ENCODE measurements at places on chromosomes 2 and 18.

DNA sequence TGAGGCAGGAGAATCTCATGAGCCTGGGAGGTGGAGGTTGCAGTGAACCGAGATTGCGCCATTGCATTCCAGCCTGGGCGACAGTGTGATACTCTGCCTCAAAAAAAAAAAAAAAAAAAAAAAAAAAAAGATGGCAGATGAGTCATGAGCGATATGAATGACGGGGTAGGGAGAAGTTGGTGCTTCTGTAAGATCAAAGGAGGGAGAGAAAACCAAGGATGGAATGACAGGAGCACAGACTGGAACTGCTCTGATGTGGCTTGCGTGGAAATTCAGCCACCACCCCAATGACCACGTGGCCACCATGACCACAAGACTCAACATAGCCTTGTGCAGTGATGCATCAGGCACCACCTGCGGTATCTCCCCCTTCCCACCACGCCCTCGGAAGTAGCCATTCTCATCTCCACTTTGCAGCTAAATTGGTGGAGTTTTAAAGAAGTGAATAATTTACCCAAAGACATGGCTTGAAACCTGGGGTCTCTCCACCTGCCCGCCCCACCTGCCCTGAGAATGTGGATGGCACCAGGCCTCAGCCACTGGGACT, 96.0 kb downstream of the ACKR3 start:
- no peak for DNase-seq

- no peak for DNase-seq
These were observed 1267.8 kb downstream of the SUCLG1 start for GRCh38 chr2:83191316-83191715.

DNA sequence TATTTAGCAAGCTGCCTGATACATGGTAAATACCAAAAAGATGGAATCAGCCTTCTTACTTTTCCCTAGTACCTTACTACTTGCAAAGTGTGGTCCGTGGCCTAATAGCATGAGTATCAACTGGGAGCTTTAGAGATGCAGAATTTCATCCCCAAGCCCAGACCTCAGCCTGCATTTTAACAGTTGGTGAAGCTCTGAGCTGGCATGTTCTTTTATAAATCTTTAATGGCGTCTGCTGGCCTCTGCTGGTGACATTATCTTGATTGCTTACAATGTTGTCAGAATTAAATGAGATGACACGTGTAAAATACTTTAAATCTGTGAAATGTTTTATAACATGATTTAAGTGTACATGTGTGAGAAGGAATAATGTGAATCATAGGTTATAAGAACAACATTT, 115.1 kb upstream of the NOSTRIN start:
- DNase-seq, result no peak

- no peak for DNase-seq
These were observed 94.9 kb downstream of the NFATC1 start for GRCh38 chr18:79490626-79491041.

- DNase-seq, result no peak
These were observed 32.3 kb downstream of the BABAM2 start for GRCh38 chr2:27922842-27923241.

- DNase-seq, result no peak
These were observed 42.3 kb downstream of the RPRD1A start for GRCh38 chr18:36025025-36025424.

DNA sequence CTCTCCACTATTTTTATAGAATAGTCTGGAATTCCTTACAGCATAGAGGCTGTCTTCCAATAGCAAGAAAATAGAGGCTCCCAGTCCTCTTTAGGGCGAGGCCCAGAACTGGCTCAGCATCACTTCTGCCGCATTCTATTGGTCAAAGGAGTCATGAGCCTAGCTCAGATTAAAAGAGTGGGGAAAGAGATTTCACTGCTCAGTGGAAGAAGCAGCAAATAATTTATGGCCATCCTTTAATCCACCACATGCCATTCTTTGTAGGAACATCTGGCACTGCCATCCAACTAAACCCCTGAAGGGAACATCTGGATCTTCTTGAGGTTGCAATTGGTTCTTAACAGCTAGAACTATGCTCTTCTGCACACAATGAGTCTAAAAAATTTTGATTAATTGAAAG, 43.4 kb upstream of the NEUROD1 start:
- no peak for DNase-seq

- no peak for DNase-seq
These were observed 48.3 kb upstream of the PLA2R1 start for GRCh38 chr2:160110674-160111239.

GRCh38 chr18:80198994-80199748, 48.1 kb downstream of the PARD6G start:
- no peak for DNase-seq

DNA sequence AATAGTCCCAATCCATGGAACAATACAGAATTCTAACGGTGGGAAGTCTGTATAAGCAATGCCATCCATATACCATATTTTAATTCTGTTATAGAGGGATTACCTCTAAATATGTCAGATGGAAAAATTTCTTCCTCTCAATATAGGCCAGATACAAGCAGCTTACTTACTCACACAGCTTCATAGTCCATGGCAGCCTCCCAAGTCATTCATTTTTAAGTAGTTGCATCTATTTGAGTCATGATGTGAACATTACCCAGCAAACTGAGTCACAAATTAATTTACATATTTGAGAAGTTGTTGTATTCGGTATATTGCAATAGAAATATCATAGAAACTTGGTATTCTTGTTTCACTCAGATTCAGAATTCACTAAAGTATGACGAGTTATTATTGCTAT, 20.3 kb downstream of the TBR1 start:
- no peak for DNase-seq

- DNase-seq, result no peak
These were observed 62.9 kb upstream of the FAM110C start for GRCh38 chr2:108920-109809.

DNA sequence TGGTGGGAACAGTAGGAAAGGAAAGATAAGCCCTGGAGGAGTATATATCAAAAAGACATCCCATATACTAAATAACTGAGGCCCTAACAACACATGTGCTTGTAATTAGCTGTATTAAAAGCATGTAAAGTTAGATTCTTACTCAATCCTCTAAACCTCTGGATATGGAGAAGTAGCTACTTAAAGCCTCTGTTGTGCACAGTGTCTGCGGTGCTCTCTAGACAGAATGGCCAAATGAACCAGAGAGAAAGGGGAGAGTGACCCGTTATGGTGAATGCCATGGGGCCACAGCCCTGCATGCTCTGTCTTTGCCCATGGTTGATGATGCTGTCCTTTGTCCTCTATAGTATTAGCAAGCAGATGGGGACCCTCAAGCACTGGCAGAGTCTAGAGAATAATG, 104.4 kb upstream of the SLC8A1 start:
- DNase-seq, result no peak

- no peak for DNase-seq
These were observed 1636.9 kb upstream of the SLC39A10 start for GRCh38 chr2:194020155-194020554.

- DNase-seq, result no peak
These were observed 125.1 kb upstream of the MAP3K20 start for GRCh38 chr2:172950565-172950964.

DNA sequence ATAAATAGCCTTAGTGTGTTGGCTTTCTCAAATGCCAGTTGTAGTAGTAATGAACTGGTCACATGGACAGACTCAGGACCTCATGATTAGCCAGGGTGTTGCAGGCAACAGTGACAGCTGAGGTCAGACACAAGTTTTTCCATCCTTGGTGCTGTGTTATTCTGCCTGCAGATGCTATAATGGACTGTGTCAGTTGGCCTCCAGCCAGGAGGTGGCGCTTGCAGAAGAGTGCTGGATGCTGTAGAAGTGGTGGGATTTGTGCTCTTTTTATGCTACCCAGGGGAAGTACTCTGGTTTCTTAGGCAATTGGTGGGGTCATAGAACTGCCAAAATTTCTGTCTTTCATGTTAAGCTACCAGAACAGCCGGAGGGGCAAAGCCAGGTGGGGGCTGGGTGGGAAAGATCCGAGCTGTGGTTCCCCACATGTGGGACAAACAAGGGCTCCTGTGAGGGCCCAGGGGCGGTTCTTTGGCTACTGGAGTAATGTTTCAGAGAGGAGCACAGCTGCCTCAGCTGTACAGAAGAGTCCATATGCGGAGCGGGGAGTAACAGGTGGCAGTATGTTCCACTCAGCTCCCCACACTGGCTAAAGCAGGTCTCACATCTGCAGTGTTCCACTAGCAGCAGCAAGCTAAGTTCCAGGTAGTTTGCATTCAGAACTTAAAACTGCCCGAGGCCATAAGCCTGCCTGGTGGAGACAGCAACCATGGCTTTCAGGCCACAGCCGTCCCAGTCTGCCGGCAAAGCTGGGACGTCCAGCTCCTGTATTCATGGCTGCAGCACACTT, 104.4 kb downstream of the GULP1 start:
- DNase-seq, result no peak

DNA sequence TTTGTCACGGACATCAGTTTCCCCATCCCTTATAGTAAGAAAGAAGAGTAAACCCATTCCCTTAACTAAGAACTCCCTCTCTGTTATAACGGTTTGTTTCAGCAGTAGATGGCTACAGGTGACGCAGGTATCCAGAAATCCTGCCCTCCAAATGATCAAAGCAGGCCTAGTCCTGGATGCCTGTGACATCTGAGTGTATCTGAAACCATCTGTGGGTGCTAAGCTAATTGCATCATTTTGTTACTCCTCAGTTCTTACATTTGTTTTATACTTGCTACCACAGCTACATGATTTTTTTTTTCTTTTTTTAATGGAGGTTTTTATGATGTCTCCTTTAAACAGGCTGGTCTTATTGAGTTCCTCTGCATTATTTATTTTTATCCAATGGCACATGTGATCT, 55.1 kb downstream of the AAK1 start:
- no peak for DNase-seq

DNA sequence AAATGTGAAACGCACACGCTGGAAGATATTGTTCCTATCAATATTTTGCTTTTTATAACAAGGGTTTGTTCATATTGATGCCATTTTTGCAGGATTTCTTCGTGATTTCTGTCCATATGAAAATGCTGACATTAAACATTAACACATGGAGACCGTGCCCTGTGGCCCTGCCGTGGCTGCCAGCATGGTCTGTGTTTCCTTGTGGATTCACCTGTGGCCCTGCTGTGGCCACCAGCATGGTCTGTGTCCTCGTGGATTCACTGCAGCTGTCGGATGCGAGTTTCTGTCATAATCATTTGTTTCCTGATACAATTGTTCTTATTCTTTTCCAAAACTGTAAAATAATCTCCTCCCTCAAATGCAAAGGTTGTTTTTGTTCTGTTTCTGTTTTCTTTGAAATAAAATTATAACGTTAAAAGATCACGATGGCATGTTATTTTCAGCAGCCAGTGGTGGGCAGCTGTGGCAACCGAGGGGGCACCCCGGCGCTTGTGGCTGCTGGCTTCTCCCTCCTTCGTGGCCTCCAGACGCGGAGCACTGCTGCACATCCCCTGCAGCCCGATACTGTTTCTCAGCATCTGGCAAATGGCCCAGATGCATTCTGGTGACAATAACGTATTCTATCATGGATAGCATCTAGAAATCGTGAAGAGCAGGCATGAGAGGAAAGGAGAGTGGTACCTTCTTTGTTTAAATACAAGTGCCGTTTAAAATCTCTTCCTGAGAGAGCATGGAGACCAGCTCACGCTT, 143.5 kb downstream of the PTGR3 start:
- DNase-seq, result no peak
